ENCODE measurements at places on chromosomes 12 and 14.

DNA sequence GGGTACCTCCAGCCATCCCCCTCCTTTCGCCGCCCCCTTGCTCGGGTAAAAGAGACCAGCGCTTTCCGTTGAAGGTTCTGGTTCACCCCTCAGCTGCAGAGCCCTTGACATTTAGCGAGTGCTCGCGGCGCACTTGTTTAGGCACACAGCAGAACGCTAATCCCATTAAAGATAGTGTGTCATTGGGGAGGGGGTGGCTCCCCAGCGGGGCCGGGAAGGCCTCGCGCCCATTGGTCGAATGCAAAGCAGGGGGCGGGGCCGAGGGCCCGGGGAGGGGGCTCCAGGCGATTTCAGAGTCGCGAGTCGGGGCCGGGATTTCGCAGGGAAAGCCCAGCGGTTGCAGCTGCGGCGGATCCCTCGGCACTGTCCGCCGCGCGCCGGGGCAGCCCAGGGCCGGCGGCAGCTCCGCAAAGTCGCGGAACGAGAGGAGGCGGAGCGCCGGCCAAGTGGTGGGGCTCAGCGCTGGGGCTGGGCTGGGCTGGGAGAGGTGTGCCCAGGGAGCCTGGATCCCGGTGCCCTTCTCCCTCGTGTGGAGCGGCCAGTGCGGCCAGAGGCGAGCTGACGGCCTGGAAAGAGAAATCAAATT lies 122.9 kb downstream of the TSPAN9 start:
- DNase-seq = peak; percentile 96

- DNase-seq = no peak
Observed at GRCh38 chr14:37061697-37062096, 110.7 kb downstream of the SLC25A21 start.

DNA sequence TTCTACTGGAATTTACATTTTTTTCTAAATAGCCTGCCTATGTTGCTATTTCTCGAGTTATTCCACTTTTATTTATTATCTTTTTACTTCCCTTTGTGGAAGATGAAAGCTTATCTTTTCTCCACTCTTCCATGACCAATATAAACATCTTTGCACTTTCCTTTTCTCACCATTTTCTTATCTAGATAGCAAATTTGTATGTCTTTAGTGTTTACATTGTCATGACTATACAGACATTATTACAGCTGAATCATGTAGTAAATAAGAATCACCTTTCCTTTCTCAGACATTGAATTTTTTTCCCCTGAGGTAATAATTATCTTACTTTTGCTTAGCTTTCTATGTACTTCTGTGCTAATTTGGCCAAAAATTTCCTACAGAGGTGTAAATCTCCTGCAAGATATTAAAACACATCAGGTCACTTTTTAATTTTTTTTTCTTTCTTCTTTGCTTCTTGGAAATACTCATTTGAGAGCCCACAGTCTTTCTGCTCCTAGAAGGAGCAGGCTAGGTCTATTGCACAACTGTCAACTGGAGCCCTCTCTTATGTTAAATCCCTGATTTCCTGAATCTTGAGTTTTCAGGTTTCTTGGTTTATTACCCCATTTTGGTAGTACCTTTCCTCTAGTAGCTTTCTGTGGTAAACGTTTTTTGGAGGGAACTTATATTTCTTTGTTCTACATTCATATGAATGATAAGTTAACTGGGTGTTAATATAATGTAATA lies 109.0 kb upstream of the ATP2B1 start:
- no peak for DNase-seq

GRCh38 chr12:49588281-49588680 lies 17.2 kb downstream of the FAM186B start:
- no peak for DNase-seq

All from neural progenitor cell (in vitro differentiated cells).